ENCODE measurements at places on chromosomes 3 and 15.

DNA sequence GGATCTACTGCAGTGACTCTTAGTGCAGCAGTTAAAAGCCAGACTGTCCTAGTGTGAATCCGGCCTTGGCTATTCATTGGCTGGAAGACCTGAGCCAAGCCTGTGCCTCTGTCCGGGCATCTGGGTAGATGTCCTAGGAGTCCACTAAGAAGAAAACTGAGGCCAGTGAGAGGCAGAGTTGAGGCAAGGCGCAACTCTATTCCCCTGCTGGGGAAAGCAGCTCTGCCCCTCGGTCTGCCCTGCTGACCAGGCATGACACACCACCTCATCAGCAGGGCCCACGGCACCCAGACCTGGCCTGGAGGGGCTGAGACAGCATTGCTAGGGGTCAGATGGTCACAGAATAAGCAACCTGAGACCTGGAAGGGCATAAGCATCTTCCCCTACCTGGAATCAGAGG, 46.7 kb upstream of the ABHD2 start:
- no peak for DNase-seq

GRCh38 chr15:39504808-39505207, 76.1 kb upstream of the THBS1 start:
- DNase-seq: no peak

DNA sequence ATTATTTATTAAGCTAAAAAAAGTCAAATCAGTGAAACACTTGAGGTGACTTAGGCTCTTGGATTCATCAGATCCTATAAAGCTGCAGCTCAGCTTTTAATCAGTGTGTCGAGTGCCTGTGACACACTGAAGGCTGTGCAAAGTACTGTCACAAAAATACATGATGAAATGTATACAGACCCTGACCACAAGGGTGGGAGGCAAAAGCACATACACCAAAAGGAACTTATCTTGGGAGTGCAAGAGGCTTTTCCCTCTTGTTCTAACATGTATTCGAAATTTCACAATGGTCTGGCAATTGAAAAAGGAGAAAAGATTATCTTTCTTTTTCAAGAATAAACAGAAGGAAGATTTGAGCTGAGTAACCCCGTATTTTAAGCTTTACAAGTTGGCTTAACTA, 35.9 kb downstream of the VGLL4 start:
- DNase-seq: no peak

- no peak for DNase-seq
Measured at GRCh38 chr3:112688085-112688769, 47.3 kb upstream of the CCDC80 start.

DNA sequence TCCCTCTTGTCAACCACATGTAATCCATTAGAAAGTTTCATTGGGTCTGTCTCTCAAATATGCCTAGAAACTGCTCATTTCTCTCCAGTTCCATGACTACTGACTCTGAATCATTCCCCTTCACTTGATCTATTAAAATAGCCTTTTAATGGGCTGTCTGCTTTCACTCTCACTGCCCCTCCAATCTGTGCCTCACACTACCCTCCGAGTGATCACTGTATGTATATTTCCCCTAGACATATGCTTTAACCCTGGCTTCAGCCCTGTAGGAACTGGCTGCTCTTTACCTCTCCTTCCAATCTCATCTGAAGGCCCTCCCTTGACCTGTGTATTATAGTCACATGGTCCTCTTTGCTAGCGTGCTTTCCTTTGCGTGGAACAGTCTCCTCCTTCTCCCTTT, 282.8 kb upstream of the ADAMTS9 start:
- no peak for DNase-seq

DNA sequence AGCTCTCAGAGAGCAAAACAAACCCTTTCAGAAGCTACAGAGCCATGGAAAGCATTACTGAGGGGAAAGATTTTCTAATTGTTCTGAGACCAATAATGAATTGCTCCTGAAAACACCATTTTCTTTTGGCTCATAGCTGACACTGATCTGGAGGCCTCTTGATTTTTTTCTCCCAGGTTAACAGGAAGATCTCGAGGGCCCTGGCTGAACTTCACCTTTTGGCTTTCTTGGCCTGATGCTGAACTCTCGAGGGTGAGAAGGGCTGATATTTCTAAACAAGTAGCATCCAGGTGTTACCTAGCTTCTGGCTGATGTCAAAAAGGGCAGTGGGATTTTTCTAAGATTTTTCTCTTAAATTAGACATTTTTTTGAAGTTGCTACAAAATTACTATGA, 19.9 kb upstream of the NFKBIZ start:
- no peak for DNase-seq

- DNase-seq: no peak
Measured at GRCh38 chr15:52466716-52467115, 62.0 kb downstream of the MYO5A start.

GRCh38 chr3:64878362-64878761, 190.6 kb upstream of the ADAMTS9 start:
- no peak for DNase-seq

- DNase-seq: no peak
Measured at GRCh38 chr3:175478301-175478700, 619.2 kb downstream of the NAALADL2 start.

DNA sequence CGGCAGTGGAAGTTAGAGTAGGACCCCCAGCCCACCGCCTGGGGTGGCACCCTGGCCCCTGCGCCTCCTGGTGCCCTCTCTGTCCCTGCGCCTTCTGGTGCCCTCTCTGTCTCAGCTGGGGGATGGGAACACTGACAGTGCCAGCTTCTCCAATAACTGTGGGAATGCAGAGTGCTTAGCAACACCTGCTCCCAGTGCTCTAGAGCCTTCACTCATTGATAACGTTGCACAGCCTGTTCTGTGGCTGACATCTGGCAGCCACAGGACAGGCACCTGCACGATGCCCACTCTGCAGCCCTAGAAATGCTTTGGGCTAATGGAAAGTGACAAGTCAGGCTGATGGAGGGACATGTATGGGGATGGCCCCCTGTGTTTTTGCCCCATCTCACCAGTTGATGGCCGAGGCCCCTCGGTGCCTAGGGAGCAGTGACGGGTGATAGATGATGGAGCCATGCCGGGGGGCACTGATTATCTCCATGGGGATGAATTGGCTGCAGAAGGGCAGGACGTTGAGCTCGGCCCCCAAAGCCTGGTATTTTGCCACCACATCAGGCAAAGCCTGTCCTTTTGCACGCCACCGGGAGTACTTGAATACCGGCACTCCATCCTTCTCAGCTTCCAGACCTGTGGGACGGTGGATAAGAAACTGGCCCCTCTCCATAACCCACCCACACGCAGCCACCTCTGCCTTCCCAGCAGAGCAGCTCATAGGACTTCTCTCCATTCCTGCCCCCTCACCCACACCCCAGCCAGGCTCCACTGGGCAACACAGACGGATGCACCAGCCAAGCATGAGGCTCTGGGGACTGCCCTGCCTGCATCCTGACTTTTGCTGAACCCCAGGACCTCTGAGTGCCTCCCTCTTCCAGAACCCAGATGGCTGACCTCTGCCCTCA, 22.1 kb downstream of the ALDH1L1 start:
- DNase-seq: no peak

- DNase-seq: no peak
Measured at GRCh38 chr3:155512867-155513261, 219.4 kb upstream of the STRIT1 start.

GRCh38 chr15:82680200-82681102, 29.2 kb downstream of the AP3B2 start:
- DNase-seq: peak; percentile 35

- no peak for DNase-seq
Measured at GRCh38 chr15:83983634-83984458, 251.7 kb upstream of the GOLGA6L4 start.

DNA sequence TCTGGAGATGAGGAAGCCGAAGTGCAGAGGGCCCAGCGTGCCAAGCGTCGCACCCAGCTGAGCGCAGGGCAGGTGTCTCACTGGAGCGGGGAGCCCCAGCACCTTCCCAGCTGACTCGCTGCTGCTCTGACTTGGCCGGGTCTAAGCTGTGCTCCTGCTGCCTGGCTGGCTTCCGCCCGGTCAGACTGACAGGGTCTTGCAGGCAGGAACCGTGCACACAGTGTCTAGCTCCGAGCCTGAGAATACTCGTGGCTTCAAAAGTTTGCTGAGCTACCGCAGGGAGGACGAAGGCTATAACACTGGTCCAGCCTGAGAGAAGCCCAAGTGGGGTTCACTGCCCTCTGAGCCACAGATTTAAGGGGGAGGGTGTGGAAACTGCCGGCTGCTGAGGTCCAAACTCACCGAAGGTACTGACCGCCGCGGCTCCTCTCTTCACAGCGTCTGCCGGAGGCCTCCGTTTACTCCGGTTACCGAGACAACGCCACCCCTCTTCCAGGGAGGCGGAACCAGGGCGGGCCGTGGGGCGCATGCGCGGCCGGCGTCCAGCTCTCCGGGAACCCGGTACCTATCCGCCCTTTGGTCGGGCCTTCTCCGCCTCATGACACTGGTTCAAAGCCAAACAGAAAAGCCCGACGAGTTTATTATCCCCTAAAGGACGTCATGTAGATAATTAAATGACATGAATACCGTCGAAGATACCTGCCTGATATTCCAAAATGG, at the start of gene CFAP44:
Gene CFAP44 (minus strand): TSS at position 443 of the 720 bp plus-strand sequence. CDS start 7,829 bp downstream, outside the sequence.
- DNase-seq: peak; percentile 83

DNA sequence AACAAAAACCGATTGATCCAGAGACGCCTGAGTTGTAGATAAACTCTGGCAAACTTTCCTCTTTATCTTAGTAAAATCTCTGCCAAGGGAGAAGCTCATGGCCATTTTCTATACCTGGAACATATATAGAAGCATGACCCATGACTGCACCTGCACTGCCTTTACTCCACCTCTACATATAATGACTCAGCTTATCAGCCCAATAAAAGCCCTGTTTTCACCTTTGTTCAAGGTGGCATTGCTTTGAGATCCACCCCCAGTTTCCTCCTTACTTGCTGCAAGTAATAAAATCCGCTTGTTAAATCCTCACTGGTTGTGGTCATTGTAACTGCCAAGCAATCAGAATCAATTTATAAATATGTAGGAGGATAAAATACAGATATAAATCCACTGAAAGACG, 1280.4 kb downstream of the NSUN3 start:
- DNase-seq: no peak

GRCh38 chr3:161369531-161369930, 1.8 kb downstream of the SPTSSB start:
- DNase-seq: no peak

DNA sequence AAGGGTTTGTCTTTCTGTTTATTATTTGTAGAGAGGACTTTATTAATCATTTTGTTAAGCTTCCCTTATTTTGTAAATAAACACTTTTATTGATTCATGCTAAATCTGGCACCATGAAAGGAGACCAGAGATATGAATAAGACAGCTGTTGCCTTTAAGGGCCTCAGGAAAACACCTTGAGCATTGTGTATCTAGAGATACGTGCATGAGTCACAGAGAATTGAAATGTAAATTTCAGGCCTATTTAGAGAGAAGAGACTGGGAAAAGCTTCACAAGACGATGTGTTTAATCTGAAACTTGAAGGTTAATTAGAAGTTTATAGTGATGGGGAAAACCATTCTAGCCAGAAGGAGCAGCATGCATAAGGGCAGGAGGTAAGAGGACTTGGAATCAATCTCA, 28.6 kb upstream of the UTS2B start:
- DNase-seq: no peak

DNA sequence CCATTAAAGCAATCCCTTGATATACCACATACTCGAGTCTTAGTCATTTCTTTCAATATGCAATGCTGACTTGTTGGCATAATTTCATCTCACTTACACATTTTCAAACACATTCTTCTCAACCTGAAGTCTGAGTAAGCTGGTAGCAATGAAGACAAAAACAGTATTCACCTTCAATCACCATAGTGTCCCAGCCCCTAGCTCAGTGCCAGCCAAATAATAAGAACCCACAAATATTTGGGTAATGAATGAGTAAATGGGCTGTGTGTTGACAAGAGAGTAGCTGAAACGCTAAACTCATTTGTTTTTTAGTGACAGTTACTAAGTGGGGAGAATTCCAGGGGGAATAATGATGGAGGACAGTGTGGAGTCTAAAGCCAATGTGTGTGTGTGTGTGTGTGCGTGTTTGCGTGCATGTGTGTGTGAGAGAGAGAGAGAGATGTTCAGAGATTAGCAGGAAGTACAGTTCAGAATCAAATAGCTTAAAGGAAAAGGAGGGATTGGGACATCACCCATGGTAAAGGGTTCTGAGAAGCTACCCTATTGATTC, 165.7 kb downstream of the GAP43 start:
- DNase-seq: no peak

DNA sequence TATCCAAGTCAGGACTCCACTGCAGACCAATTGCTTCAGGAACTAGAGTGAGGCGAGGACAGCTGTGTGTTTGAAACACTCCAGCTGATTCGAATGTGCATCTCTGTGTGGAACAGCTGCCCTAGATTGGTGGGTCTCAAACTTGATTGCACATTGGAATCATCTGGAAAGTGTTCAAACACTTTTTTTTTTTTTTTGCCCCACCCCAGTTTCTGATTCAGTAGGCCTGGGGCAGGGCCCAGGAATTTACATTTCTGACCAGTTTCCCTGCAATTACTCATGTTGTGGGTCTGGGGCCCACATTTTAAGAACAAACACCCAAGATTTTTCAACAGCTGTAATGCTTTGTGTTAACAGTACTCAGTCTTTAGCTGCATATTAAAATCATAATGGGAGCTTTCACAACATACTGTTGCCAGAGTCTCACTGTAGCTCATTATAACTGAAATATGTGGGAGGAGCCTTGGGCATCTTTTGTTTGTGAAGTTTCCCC, 156.6 kb downstream of the NR1D2 start:
- no peak for DNase-seq

DNA sequence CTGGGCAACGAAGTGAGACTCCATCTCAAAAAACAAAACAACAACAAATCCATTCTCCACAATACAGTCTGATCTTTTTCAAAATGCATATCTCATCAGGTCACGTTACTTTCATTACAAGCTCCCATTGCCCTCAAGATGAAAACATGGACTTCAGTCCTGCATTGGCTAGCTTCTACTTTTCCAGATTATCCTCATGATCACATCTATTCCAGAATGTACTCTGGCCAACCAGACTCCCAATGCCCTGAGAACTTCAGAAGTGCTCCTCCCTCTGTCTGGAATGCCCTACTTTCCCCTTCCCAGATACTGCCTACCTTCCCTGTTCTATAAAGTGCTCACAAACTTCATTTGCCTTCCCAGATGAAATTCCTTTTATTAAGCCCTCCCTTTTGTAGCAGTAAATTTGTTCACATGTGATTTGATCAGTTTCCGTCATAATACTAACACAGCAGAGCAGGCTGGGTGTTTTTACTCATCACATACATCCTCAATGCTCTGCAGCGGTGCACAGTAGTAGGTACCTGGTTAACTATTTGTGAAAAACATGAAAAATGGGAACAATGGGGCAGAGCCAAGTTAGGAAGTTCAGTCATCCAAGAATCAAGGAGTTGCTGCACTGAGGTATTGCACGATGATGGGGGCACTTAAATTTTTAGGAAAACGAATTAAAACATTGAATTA, 5.3 kb downstream of the RPL22L1 start:
- DNase-seq: no peak
